ENCODE measurements at places on chromosomes 11 and 22.

GRCh38 chr11:111960916-111961315 is 23.8 kb downstream of the DIXDC1 start:
- no peak for DNase-seq

GRCh38 chr22:30863081-30863833 is 105.3 kb downstream of the MORC2 start:
- DNase-seq: peak; percentile 46

DNA sequence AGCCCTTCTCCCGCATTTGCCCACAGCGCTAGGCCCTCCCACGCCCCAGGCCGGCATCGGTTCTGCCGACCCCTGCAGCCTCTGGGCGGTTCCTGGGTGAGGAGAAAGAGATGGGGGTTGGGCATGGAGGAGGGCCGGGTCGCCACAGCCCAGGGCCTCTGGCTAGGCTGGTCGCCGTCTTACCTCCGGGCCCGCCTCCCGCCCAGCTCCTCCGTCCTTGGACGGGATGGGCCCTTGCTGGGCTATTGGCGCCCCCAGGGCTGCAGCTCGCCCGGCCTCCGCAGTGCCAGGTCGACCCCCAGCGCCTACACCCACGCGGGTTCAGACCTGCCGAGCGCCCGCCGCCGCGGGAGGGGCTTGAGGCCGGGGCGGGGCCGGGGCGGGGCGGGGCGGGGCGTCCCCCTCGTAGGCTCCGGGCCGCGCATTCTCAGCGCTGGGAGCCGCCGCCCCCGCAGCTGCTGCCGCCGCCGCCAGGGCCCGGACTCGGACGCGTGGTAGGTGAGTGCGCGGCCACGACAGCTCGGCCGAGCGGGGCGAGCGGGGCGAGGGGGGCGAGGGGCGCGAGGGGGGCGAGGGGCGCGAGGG is at the start of gene CD151:
CD151 (plus strand) TSS at position 424 of the 585 bp plus-strand sequence. CDS start 3,118 bp downstream, outside the sequence.
- peak; percentile 84 for DNase-seq

- no peak for DNase-seq
These were observed 125.7 kb downstream of the KCNQ1OT1 start for GRCh38 chr11:2574043-2574552.

DNA sequence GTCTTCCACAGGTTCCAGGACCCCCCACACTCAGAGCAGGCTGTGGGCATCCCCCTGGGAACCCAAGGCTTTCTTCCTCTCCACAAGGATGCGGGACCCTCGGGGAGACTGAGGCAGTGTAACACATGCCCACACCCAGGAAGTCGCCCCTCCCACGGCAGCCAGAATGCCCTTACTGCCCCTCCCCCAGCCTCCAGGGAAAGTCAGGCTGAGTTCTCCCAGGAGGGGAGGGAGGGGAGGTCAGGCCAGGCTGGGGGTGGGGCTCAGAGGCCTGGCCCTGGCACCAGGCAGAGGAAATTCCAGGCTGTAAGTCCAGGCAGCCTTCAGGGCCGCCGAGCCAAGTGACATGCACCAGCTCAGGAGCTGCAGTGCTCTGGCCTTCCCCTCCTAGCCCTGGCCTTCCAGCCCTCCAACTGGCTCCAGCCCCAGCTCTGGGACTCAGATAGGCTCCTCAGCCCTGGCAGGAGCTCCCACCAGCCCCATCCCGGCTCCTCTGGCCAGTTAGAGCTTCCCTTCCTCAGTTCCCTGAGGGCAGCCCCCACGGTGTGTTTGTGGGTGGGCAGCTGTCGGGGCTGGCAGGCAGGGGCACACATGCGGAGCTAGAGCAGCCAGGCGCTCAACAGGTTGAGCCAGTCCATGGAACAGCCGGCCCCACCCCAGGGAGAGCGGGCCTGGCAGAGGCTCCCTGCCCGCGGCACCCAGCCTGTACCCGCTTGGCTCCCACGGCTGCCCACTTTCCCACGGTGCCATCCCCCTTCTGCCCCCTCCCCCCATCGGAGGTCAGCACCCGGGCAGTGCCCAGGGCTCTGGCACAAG is 3.6 kb downstream of the BCL9L start:
- peak; percentile 80 for DNase-seq

GRCh38 chr22:45312415-45312814 is 2.7 kb downstream of the FAM118A start:
- DNase-seq: no peak

DNA sequence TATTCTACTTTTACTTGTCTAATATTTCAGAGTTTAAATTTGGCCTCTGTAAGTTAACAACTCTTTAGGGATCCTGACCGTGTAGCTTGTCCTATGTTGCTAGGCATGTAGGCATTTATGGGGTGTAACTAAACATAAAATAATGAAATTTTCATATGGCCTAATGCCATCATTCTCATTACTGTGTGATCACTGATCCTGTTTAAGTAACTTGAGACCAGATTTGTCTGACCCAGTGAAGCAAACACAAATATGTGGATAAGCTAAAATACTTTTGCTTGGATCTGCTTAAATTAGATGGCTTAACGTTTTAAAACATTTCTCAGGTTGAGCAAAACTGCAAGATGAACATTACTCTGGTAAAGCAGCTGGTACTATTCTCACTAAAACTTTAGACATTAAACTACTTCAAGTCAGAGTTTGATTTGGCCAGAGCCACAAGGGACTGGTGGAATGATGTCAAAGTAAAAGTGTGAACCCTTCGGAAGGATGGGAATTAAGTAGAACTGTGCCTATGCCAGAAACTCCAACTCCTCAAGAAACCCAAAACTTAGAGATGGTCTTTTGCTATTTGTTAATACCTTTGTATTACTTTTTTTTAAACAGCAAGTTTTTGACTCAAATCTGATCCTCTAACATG is 12.5 kb downstream of the QSER1 start:
- no peak for DNase-seq

- DNase-seq: no peak
These were observed 6.9 kb downstream of the DPAGT1 start for GRCh38 chr11:119094816-119095065.

DNA sequence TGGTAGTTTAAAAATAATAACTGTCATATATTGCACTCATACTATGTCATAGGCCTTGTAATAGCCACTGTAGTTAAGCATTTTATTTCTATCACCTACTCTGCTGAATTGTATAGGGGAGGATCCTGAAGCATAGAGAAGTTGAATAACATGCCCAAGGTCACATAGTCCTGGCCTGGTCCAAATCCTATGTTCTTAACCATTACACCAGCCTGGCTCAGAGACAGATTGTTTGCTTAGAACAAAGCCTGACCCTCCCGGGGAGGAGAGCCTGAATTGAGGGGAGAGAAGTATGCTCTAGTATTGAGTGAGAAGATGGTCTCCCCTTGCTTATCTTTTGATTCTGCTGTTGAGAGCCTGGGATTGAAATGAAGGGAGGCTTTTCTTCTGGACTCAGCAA is 2.2 kb downstream of the NEU3 start:
- no peak for DNase-seq

GRCh38 chr11:65279741-65280440 is 18.1 kb downstream of the POLA2 start:
- DNase-seq: no peak

GRCh38 chr11:57354699-57355098 is 16.5 kb downstream of the P2RX3 start:
- DNase-seq: no peak

DNA sequence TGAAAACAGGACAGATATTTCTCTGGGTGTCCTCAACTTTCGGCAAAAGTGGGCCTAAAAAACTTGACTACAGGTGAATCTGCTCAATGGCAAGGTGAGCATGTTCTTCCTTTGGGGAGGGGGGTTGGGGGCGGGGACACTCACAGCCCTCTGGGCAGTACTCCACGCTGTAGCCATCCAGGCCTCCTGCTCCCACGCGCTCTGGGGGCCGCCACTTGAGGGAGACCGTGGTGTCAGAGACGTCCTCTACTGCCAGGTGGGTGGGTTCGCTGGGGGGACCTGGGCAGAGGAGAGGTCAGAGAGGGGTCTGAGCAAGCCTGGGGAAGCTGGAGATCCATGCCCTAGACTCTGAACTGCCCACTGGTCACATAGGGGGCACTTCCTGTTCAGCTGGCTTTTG is 16.8 kb downstream of the MYBPC3 start:
- DNase-seq: no peak

- DNase-seq: peak; percentile 85
These were observed 19.3 kb downstream of the TSSC4 start for GRCh38 chr11:2419638-2420501.

DNA sequence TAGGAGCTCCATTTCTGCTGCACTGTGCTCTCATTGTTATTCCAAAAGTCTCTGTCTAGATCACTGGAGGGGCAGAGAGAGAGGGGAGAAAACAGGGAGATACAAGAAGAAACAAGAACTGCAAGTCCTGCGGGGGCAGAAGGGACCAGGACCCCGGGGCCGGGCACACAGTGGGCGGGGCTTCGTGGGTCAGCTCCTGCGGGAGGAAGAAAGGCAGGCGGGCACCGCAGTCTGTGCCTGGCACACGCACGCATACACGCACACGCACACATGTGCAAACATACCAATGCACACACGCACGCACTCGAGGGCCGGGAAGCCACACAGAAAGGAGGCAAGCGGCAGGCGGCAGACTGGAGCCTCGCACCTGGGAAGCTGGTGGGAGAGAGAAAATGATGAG is 33.6 kb downstream of the SYT7 start:
- no peak for DNase-seq

DNA sequence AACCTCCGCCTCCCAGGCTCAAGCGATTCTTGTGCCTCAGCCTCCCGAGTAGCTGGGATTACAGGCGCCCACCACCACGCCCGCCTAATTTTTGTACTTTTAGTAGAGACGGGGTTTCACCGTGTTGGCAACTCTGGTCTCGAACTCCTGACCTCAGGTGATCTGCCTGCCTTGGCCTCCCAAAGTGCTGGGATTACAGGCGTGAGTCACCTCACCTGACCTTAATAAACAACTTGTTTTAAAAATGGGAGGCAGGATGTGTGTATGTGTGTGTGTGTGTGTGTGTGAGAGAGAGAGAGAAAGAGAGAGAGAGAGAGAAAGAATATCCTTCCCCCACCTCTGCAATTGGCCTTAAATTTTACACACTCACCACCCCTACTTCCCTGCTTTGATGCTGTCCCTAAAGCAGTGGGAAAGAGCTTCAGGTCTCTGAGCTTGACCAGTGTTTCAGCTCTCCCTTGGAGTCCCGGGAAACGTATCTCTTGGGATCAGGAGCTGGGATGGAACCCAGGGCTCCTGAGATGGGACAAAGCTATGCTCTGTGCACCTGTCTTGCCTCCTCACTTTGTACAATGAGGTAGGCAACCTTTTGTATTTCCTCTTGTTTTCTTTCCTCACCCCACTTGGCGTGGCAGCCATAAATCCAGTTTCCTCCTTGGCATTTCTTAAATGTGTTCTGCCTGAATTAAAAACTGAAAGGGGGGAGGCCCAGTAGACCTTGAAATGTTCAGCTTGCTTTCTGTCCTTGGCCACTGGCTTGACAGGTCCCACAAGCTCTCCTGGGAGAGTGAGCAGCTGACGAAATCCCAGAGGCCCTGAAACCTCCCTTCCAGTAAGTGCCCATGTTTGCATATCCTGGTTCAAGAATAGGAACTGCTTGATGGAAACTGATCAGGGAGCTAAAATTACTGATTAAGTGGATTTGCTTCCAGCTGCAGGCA is 17.8 kb upstream of the XBP1 start:
- DNase-seq: no peak

DNA sequence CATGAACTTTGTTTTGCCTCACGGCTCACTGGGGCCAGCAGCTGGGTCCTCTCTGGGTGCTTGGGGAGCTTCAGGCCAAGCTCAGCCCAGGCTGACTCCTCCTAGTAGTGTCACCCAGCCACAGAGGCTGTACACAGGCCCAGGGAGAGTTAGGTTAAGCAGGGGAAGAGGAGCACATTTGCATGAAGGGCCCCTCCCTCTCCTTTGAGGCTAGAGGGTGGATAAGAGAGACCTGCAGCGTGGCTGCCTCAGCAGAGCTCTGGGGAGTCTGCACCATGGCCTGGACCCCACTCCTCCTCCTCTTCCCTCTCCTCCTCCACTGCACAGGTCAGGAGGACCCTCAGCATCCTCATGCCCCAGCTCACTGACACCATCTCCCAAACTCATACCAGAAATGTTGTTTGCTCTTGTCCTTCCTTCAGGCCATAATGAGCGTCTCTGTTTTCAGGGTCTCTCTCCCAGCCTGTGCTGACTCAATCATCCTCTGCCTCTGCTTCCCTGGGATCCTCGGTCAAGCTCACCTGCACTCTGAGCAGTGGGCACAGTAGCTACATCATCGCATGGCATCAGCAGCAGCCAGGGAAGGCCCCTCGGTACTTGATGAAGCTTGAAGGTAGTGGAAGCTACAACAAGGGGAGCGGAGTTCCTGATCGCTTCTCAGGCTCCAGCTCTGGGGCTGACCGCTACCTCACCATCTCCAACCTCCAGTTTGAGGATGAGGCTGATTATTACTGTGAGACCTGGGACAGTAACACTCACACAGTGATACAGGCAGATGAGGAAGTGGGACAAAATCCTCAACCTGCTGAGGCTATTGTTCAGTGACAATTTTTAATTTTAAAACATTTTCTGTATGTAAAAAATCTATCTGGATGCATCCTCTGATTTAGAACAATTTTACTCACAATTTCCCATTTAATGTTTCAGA is 82.4 kb upstream of the VPREB1 start:
- no peak for DNase-seq

DNA sequence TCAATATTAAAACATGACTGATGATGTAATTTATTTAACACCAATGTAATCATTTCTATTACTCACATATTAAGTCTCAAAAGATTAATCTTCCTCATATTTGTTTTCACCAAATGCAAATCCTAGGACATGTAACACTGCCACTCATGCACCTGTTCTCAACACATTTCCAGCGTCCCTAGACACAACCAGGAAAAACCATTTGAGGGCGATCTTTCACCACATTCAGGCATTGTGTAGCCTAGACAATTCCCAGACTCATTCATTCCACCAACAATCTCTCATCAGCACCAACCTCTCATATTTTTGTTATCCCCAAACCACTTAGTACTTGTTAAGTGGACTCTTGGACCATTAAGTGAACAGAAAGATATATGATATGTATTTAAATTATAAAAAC is 66.1 kb downstream of the SLC36A4 start:
- no peak for DNase-seq

GRCh38 chr22:21921729-21922128 is 30.9 kb downstream of the PPM1F start:
- DNase-seq: no peak

DNA sequence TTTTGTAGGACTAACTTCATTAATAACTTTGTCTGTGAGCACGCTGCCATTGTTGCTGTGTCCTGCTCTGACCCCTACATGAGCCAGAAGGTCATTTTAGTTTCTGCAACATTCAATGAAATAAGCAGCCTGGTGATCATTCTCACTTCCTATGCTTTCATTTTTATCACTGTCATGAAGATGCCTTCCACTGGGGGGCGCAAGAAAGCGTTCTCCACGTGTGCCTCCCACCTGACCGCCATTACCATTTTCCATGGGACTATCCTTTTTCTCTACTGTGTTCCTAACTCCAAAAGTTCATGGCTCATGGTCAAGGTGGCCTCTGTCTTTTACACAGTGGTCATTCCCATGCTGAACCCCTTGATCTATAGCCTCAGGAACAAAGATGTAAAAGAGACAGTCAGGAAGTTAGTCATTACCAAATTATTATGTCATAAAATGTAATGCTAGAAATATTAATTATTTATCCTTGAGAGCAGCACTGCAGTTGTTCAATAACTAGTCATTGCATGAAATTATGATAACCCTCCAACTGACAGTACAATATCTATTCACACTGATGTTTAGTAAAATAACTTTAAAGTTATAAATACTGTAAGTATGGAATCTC is 46.4 kb upstream of the OR5D13 start:
- no peak for DNase-seq

Data from ecto neural progenitor cell (in vitro differentiated cells).